ENCODE measurements at places on chromosomes 11 and 22. TPM values are rescaled to one million over a fixed set of nuclear protein-coding genes. Genes with fewer than 3 reads are reported as not detected.
A peak's percentile ranks its signal among the peaks of the same experiment; 100 is the strongest.

Gene SSTR3
- 0.53 TPM for total RNA-seq

DNA sequence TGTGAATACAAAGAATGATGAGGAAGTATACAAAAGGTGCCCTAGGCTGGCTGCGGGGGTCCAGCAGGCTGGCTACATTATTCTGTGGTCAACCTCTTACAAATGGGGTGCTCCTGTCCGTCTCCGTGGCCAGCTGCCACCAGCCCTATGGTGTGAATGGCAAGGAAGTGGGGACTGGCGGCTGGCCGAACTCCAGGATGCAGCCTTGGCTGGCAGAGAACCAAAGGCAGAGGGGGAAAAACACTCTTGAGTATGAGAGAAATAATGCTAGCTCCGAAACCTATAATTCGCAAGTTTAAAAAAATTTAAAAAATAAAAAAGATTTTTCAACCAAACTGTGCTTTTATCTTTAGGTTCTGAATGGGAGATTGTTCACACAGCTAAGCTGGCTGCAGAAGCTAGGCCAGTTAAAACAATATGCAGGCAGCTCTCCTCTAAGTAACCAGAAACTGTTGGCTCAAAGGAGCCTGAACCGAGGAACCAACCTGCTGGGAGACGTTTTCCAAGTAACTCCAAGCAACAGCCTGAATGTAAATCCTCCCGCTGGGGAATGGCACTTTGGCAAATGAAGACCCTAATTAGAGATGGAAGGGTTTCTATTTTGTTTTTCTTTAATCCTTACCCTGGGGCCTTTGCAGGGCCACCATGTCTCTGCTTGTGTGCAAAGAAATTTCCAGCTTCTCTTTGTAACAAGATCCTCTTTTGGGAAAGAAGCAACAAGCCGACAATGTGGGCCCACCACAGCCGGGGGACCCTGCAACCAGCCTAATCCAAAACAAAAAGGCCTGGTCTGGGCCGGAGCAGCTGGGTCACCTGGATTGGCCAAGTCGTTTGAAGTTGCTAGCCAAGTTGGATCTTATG is 50.2 kb downstream of the C22orf31 start:
- DNase-seq, result peak; percentile 74

DNA sequence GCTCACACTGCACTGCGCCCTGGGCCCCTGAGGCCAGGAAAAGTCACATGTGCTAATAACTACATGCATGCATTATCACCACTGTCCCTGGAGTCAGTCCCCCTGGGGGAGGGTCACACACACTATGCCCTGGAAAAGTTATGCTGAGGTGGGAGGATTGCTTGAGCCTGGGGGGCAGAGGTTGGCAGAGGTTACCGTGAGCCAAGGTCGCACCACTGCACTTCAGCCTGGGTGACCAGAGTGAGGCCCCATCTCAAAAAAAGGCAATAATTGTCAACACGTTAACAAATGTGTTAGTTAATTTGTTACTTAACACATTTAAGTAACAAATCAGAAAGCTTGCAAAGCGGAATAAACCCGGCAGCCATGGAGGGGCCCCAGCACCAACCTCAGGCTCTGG is 13.3 kb upstream of the SEC14L6 start:
- DNase-seq, result no peak

- no peak for DNase-seq
Observed at GRCh38 chr11:128116885-128117284, 470.5 kb downstream of the ETS1 start.

Gene IL18BP
- total RNA-seq, result 10.3 TPM

DNA sequence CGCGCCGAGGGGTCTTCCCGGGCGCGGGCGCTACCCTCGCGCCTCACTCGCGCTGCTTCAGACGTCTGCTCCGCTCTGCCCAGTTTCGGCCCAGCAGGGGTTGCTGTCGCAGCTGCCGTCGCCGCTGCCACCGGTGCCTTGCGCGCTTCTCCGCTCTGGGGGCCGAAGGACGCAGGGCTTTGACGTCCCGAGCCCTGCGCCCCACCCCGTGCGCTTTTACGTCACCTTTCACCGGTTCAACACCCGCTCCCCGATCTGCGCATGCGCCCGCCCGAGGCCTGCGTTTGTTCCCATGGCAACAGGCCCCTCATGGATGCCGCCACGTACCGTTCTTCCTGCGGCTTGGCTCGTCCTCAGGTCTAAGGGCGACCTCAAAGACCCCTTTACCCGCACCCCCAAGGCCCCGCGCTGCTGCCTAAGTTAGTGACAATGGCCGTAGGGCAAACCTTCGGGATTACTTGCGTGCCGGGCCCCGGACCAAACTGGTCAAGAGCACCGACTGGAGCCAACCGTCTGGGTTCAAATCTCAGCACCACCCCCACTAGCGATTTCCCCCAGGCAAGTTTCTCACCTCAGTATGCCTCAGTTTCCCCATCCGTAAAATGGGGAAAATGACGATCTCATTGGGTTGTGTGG is 642 bp upstream of the CDK2AP2 start:
- DNase-seq, result peak; percentile 100

GRCh38 chr11:16372355-16372754 is 16.0 kb upstream of the SOX6 start:
- DNase-seq, result no peak

GRCh38 chr22:31136155-31136554 is 4.2 kb downstream of the PLA2G3 start:
- DNase-seq, result no peak

Gene LGALS12
- total RNA-seq, result not detected

GRCh38 chr11:116124922-116125714 is 620.9 kb upstream of the CADM1 start:
- DNase-seq, result no peak

Gene CNGA4
- not detected for total RNA-seq

- DNase-seq, result no peak
Observed at GRCh38 chr11:124895471-124895971, 2.1 kb downstream of the ROBO4 start.

Gene OR4A16
- total RNA-seq, result not detected

DNA sequence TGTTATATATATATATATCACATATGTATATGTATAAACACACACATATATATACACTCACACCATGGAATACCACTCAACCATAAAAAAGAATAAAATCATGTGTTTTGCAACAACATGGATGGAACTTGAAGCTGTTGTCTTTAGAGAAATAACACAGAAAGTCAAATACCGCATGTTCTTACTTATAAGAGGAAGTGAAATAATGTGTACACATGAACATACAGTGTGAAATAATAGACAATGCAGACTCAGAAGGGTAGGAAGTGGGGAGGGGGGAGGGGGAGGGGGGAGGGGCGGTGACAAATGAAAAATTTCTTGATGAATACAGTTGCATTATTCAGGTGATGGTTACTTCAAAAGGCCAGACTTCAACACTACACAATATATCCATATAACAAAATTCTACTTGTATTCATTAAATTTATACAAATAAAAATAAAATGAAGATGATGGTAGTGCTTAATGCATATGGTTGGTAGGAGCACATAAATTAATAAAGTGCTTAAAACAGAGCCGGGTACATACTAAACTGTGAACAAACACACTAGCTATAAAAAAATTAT is 5.8 kb upstream of the OR5B2 start:
- no peak for DNase-seq

Gene BRSK2
- total RNA-seq, result 8.2 TPM

- DNase-seq, result no peak
Observed at GRCh38 chr11:112004389-112004788, 20.8 kb upstream of the DLAT start.

GRCh38 chr11:134037046-134037908 is 31.6 kb upstream of the JAM3 start:
- DNase-seq, result peak; percentile 79

DNA sequence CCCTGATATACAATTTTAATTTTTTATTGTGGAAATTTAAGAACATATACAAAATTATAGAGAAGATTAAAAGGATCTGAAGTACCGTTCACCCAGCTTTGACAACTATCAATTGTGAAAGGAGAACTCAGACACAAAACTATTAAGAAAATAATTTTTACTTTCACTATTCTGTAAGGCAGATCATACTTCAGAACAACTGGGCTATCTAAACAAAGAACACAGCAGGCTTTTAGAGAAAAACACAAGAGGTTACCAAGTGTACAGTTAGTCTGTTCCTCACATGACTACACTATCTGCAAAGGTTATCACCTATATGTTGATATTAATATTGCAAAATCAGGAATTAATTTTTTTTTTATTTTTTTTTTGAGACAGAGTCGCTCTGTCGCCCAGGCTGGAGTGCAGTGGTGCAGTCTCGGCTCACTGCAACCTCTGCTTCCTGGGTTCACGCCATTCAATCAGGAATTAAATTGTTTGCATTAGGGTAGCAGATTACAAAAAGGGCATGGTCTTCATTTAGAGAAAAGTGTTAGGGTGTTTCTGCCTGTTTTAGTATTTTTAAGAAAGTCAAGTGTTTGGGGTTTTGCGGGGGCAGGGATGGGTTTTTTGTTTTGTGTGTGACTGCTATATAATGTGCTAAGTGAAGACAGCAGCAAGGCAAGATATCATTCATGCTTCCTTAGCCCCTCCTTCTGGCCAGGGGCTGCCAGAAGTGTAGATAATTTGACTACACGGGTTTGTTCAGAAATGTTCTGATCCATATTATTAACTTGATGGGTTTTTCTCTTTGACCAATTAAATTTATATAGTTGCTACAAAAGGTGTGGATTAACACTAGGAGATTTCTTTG is 27.6 kb upstream of the SIK2 start:
- DNase-seq, result no peak

DNA sequence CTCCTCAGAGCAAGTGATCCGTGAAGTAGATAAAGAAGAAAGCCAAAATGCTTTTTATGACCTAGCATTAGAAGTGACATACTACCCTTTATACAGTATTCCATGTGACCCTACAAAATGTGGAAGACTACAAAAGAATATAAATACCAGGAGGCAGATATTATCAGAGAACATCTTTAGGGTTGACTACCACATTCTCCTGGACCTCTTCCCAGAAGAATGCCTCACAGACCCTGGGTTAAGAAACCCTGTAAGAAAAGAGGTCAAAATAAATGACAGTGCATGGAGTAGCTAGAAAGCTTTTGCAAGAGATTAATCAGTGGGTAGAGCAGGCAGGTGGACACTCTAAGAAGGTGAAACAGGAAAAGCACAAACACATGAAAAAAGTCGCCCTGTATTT is 69.2 kb downstream of the FANCF start:
- no peak for DNase-seq

GRCh38 chr22:27019827-27020226 is 362.4 kb downstream of the MIAT start:
- DNase-seq, result no peak

DNA sequence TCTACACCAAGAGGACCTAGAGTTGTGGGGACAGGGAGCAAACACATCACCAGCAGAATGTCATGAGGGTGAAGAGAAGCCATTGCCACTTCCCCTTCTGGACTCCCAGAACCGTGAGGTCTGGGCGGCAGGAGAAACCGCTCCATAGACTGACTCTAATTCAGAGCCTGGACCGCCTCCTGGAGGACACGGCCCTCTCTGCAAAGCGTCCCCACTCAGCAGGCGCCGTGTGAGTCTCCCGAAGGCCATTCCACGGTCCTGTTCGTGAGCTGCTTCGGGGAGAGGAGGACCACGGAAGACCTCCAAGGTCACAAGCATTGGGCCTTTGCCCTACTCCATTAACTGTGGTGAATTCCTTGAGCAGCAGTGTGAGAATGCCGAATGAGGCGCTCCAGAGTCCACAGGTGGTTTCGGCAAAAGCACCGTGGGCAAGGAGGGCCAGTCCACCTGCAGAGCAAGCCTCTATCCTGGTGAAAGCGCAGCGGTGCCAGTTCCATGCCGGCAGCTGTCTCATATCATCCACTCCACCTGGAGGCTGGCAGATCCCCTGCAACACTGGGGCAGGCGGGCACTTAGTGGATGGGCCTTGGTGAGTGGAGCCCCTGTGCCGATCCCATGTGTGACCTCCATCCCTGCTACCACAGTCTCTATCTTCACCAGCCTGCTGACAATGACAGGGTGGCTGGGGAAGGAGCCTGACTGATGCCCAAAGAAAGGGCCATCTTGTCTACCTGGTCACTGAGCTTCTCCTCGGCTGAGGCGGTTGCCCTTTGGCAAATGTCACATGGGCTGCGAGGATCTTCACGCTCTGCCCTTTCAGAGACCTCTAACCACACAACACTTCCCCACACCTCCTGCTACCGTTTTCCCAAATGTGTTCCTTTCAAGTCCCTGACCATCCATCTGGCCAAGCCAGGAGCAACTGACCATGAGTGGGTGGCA is 7.5 kb downstream of the C11orf21 start:
- peak; percentile 6 for DNase-seq

GRCh38 chr11:125777309-125777708 is 1.3 kb downstream of the PATE2 start:
- no peak for DNase-seq

- no peak for DNase-seq
Observed at GRCh38 chr11:65118097-65118837, 766 bp upstream of the ZNHIT2 start.

DNA sequence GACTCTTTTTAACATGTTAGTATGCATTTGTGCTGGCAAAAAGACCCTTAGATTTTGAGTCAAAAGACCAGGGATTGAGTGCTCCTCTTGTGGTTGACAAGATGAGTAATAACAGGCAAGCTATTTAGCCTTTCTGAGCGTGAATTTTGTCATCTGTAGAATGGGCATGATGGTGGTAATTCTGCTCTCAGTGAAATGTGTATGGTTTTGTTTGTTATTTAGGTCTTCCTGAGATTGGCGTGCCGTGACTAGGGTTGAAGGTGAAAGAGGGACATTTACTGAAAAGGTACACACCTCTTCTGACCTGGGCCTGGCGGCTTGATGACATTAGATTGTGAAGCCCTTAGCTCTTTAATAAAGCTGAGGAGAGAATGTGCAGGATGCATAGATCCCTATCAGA is 8.4 kb upstream of the CEP295 start:
- DNase-seq, result no peak

Gene OR5W2
- total RNA-seq, result not detected

- no peak for DNase-seq
Observed at GRCh38 chr22:24214467-24215285, 30.2 kb downstream of the GGT5 start.

GRCh38 chr11:46637546-46637945 is 20.2 kb downstream of the ATG13 start:
- DNase-seq, result no peak

Gene OR10A5
- total RNA-seq, result not detected

All from neural progenitor cell (in vitro differentiated cells).